ENCODE measurements at places on chromosomes 3 and 15.
A peak's percentile ranks its signal among the peaks of the same experiment; 100 is the strongest.

DNA sequence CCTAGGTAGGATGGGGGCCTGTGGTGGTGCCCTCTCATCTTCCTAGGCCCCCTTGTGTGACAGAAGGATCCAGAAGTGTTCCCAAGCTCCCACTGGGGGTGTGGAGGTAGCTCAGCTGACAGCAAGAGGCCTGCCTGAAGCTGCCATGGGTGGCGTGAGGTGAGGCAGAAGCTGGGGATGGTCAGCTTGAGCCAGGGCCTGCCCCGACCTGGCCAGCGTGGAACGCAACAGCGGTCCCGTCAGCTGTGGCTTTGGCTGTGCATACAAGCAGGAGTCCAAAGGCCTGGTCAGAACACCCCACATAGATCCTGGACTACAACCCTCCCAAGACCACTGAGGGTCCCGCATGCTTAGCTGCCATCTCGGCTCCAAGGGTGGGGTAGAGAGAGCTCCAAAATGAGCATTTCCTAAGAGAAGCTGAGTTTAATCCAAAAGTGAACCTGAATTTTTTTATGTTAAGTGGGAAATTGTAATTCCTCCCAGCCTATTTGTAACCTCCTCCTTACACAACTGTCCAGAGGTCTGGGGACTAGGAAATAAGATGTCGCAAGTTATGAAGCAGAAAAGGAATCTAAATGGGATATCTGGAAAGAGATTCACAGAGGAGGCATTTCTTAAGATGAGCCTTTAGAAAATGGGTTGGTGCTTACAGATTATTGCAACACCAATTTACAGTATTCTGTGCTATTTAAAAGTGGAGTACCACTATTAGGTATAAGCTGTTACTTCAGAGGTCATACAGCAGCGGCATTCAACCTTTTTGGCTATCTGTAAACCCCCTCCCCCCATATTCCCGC, 9.9 kb upstream of the PLA2G4D start:
- no peak for DNase-seq

- no peak for DNase-seq
Observed at GRCh38 chr3:150218841-150219240, 189.3 kb upstream of the TSC22D2 start.

DNA sequence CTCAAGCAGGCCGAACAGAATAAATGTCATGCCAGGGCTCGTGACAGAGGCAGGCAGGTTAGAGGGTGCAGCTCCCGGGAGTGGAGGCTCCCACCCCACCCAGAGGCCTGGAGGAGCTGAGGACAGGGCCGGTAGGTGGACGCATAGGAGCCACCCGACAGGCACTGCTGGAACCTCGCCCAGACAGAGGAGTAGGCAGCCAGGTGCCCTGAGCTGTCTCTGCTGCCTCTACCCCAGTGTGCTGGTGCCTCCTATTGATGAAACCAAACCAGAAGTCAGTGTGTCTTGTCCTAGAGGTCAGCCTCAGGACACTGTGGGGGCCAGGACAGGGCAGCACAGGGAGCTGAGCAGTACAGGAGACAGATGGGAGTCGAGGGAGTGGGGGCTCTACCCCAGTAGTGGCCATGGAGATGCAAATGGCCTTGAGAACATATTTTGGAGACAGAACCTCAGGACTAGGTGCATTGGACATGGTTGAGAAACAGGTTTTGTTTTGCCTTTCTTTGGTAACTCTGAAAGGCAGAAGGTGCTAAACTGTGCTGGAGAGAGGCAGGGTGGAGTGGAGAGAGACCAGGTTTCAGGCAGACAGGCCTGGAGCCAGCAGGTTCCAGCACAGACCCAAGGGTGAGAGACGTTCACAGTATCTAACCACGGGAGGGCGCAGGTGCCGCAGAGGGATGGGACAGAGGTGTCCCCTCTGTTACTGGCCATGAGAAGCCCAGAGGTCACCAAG, 15.4 kb upstream of the KLF15 start:
- DNase-seq = no peak

- DNase-seq = no peak
Observed at GRCh38 chr3:7696320-7696719, 805.3 kb upstream of the LMCD1 start.

DNA sequence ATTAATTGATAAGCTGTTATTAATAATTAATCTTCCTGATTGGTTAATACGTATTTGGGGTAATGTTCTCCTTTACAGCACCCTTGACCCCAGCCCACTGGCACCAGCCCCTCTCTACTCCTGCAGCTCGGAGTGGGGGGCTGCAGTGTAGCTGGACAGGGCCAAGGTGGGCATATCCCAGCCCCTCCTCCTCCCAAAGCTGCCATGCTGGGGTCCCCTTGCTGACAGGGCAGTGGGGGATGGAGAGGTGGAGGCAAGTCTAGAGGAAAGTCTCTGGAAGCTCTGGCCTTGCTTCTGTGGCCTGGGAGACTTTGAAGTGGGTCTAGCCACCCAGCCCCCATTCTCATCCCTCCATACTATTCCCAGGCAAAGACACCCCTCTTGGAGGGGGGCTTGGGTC, 35.8 kb downstream of the HCN4 start:
- DNase-seq = no peak

GRCh38 chr15:49918121-49918520, 200.9 kb downstream of the ATP8B4 start:
- DNase-seq = peak; percentile 50

- no peak for DNase-seq
Observed at GRCh38 chr3:150068440-150069153, 97.9 kb upstream of the PFN2 start.

GRCh38 chr15:33425142-33425541, 114.4 kb downstream of the RYR3 start:
- peak; percentile 95 for DNase-seq

- DNase-seq = no peak
Observed at GRCh38 chr15:23628612-23629233, 18.9 kb downstream of the MAGEL2 start.

DNA sequence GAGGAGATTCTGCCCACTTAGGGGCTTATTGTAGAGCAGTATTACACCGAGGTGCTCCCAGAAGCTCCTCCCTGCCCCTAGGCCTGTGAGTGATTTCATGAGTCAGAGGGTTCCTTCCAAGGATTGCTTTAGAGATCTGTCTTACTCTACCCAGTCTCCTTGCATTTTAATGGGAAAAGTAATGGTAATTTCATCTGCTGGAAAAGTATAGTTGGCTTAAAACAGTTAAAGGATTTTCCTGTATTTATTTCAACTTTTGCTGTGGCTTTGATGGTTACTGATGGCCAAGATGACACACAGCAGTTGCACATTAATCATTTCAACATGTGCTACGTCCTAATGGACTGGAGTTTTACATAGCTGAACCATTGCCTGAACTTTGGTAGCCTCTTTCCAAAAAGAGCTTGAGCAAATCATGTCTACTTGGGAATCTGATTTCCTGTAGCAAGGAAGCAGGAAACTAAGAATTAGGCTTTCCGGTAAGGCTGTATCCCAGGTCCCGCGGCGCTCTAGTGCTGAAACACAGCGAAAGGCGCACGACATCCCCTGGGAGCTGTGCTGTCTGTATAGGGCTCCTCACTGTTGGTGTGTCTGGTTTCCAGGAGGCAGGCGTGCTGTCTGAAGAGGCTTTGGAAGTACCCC, 9.2 kb upstream of the PGPEP1L start:
- peak; percentile 87 for DNase-seq

GRCh38 chr3:180523040-180523439, 78.9 kb upstream of the TTC14 start:
- no peak for DNase-seq

- no peak for DNase-seq
Observed at GRCh38 chr3:100125161-100125938, 11.0 kb upstream of the FILIP1L start.

DNA sequence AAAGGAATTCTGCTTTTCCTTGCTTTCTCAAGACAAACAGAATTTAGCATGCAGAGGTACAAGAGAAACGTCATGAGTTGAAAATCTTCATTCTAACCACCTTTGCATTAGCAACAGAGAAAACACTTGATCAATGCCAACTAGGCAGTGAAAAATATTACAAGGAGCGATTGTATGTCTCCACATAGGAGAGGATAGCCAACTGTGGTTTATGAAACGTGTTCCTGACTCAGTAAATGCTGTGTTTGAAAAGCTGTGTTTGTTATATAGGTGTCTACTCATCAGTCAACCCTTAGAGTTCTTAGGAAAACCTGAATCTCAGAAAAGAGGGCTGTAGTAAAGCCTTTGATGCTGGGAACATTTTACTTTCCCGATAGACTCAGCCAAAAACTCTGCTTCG, 102.4 kb downstream of the FRMD4B start:
- peak; percentile 24 for DNase-seq

All from epithelial cell of esophagus (primary cell).